Keratinocyte (primary cell): ENCODE measurements at places on chromosomes 7 and 10.

DNA sequence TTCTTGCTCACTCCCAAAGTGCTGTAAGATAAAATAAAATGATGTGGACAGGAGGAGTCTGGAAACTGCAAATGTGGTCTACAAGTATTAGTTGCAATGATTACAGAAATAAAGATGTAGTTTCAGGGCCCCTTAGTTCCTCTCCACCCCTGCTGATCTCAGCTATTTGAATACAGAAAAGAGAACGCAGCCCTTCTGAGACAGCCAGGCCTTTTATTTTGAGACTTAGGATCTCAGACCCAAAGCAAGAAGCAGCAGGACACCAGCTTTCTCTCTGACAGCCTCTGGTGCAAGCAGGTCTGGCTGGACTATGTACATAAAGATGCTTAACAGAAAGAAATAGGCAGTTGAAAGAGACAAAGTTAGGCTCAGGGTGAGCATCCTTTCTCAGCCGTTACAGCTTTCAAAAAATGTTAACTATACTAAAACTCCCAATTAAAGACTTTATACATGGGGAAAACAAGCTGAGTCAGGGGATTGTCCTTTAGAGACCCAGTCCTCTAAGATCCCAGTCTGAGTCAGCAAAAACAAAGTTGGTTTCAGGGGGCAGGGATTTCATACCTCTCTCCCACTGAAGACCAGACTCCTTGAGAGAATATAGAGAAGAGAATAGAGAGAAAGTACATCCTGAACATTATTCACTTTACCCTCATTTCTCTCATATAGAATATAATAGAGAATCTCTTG lies 220.4 kb downstream of the TMEM178B start:
- H3K27ac ChIP-seq, result no peak overlapping the region
- no peaks in the 10 kb centered on the region for H3K4me1 ChIP-seq
- no peaks in the 10 kb centered on the region for H3K27me3 ChIP-seq
- no peak for DNase-seq
- H3K36me3 ChIP-seq, result no peaks in the 10 kb centered on the region

- peak overlapping the region; percentile 23 for H3K27ac ChIP-seq
- DNase-seq, result no peak
- no peaks in the 10 kb centered on the region for H3K36me3 ChIP-seq
- H3K27me3 ChIP-seq, result no peaks in the 10 kb centered on the region
- peaks cover 22% of the 10 kb centered on the region for H3K4me1 ChIP-seq
These were observed 50.9 kb downstream of the CCDC3 start for GRCh38 chr10:12950583-12951128.

DNA sequence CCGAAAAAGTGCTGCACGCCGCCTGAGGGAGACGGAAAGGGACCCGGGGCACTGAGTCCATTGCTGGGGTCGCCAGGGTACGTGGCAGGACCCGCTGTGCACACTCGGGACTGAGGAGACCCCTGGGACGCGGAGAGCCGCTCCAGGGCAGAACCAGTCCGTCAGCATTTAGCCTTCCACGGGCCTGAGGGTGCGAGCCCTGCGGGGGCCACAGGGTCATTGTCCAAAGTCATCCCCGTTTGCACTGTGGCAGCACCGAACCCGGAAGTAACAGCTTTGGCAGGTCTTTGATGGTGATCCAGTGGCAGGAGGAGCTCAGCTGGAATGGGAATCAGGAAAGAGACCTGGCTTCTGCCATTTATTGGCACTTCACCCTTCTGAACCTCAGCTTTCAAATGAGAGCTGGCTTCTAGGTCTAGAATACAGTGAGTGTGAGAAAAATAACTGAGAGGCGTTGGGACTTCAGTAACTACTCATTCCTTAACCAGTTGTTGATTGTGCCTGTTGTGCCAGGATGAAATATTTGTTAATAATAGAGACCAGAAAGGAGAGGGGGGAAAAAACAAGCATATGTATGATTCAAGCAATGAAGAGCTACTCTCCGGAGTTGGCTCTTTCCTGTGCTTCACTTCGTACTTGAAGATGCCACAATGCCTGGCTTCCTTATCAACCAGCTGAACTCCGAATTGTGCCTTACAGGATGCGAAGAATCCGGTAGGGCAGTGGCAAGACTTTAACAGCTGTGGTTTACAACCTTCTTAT lies 811 bp upstream of the ARHGAP12 start:
- no peaks in the 10 kb centered on the region for H3K36me3 ChIP-seq
- H3K27ac ChIP-seq, result peak overlapping the region; percentile 92
- peaks cover 37% of the 10 kb centered on the region for H3K4me1 ChIP-seq

DNA sequence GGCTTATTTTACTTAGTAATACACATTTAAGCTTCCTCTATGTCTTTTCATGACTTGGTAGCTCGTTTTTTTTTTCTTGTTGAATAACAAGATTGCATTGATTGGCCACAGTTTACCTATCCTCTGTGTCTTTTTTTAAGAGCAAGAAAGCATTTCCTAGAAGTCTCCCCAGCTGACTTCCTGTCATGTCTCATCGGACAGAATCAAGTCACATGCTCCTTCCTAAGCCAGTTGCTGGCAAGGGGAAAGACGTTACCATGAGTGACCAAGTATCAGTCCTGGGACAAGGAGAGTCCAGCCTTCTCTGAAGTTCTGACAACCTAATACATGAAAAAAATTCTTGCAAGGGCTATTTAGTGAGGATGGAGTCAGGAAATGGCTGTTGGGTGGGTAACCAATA lies 24.9 kb upstream of the SFRP5 start:
- no peaks in the 10 kb centered on the region for H3K36me3 ChIP-seq
- H3K4me3 ChIP-seq, result no peak overlapping the region
- H3K4me1 ChIP-seq, result no peaks in the 10 kb centered on the region
- DNase-seq, result no peak
- H3K27me3 ChIP-seq, result peaks cover 7% of the 10 kb centered on the region

- no peaks in the 10 kb centered on the region for H3K4me1 ChIP-seq
- DNase-seq, result no peak
- H3K27ac ChIP-seq, result no peak overlapping the region
- H3K27me3 ChIP-seq, result no peaks in the 10 kb centered on the region
- H3K36me3 ChIP-seq, result no peaks in the 10 kb centered on the region
These were observed 90.3 kb downstream of the INPP5A start for GRCh38 chr10:132627666-132628531.

DNA sequence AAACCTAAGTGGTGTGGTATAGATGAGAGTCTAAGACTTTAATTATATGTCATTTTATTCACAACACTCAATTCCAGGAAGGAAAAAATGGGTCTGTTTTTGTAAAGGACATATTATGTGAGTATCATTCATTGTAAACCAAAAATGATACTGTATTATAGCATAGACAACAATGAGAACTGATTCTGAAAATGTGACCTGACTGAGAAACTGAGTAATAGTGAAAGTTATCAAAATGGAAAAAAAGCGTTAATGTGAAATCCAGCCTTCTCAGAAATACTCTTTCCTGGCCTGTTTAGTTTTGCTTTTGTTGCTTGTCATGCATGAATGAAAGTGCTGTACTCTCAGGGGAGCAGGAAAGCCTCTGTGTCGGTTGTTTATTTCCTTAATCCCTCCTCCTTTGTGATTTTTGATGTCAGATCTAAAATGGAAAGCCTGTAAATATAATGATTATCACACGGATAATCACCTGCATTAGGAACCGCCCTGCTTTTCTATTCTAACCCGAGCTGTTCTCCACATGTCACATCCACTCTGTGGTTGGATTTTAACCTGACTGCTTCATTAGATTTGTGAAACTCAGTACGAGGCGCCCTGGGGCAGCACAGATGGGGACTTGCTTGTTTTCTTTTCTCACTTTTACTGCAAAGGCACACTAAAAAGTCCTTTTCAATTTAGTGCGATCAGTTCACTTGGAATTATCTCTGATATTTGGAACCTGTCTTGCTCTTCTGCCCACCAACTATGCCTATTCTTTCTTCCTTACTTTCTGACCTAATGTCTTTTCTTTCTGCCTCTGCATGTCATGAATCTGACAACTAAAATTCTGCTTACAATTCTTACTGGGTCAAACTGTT lies 240.9 kb upstream of the KAT6B start:
- H3K27me3 ChIP-seq, result no peaks in the 10 kb centered on the region
- no peak for DNase-seq
- H3K27ac ChIP-seq, result no peak overlapping the region
- H3K4me1 ChIP-seq, result peaks cover 18% of the 10 kb centered on the region
- no peak overlapping the region for H3K4me3 ChIP-seq
- peaks cover 4% of the 10 kb centered on the region for H3K36me3 ChIP-seq

- H3K27me3 ChIP-seq, result no peaks in the 10 kb centered on the region
- DNase-seq, result peak; percentile 55
- no peak overlapping the region for H3K27ac ChIP-seq
These were observed 62.7 kb downstream of the MAD1L1 start for GRCh38 chr7:2169923-2170575.

GRCh38 chr10:12825260-12825849 lies 176.2 kb downstream of the CCDC3 start:
- H3K27me3 ChIP-seq, result no peaks in the 10 kb centered on the region
- no peak overlapping the region for H3K4me3 ChIP-seq
- peaks cover 2% of the 10 kb centered on the region for H3K4me1 ChIP-seq
- H3K36me3 ChIP-seq, result no peaks in the 10 kb centered on the region

- no peaks in the 10 kb centered on the region for H3K27me3 ChIP-seq
- H3K4me3 ChIP-seq, result no peak overlapping the region
- peak; percentile 5 for DNase-seq
- H3K4me1 ChIP-seq, result peaks cover 9% of the 10 kb centered on the region
- H3K36me3 ChIP-seq, result peaks cover 1% of the 10 kb centered on the region
These were observed 6.5 kb downstream of the ASB13 start for GRCh38 chr10:5659702-5660528.

- no peak overlapping the region for H3K27ac ChIP-seq
- no peak for DNase-seq
- peaks cover 14% of the 10 kb centered on the region for H3K4me1 ChIP-seq
- H3K27me3 ChIP-seq, result no peaks in the 10 kb centered on the region
- no peak overlapping the region for H3K4me3 ChIP-seq
These were observed 167.7 kb upstream of the TCF7L2 start for GRCh38 chr10:112782200-112782907.

DNA sequence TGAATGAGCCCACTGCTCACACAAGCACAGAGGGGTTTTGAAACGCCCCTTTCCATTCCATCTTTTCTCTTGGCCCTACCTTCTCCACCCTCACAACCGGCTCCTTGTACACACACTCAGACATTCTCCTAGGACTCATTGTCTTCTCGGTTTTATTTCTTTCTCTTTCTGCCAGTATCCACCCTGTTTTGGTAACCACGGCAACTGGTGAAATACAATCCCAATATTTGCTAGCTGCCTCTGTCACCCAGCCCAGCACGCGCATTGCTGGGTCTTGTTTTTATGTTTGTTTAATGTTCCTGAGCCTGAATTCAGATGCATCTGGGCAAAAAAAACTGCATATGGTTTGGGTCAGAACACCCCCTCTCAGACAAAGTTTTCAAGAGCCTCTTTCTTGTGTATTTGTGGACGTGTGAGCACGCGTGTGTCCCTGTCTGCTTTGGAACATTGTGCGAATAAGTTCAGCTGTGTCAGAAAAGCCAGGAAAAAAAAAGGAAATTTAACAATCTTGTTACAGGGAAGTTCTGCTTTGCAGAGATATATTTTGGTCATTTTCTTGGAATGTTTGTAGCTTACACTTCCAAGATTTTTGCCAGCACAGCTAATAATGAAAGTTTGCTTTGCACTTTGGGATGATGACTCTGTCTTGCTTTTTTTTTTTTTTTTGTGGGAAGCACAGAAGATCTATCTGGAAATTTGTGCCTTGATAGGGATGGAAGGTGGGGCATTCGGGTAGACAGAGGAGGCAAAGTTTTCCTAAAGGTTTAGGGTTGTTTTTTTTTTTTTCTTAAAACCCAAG lies 225.9 kb downstream of the TRIL start:
- no peak overlapping the region for H3K4me3 ChIP-seq
- no peaks in the 10 kb centered on the region for H3K4me1 ChIP-seq
- DNase-seq, result no peak
- no peaks in the 10 kb centered on the region for H3K27me3 ChIP-seq
- no peak overlapping the region for H3K27ac ChIP-seq

- no peak overlapping the region for H3K27ac ChIP-seq
- H3K4me3 ChIP-seq, result no peak overlapping the region
- H3K4me1 ChIP-seq, result no peaks in the 10 kb centered on the region
- H3K36me3 ChIP-seq, result no peaks in the 10 kb centered on the region
- H3K27me3 ChIP-seq, result no peaks in the 10 kb centered on the region
- no peak for DNase-seq
These were observed 557.8 kb downstream of the NXPH1 start for GRCh38 chr7:8991159-8991558.

- H3K36me3 ChIP-seq, result peaks cover 7% of the 10 kb centered on the region
- DNase-seq, result no peak
- no peaks in the 10 kb centered on the region for H3K27me3 ChIP-seq
- H3K27ac ChIP-seq, result no peak overlapping the region
- H3K4me1 ChIP-seq, result peaks cover 5% of the 10 kb centered on the region
These were observed 69.4 kb downstream of the FAM53B start for GRCh38 chr10:124674768-124675222.

DNA sequence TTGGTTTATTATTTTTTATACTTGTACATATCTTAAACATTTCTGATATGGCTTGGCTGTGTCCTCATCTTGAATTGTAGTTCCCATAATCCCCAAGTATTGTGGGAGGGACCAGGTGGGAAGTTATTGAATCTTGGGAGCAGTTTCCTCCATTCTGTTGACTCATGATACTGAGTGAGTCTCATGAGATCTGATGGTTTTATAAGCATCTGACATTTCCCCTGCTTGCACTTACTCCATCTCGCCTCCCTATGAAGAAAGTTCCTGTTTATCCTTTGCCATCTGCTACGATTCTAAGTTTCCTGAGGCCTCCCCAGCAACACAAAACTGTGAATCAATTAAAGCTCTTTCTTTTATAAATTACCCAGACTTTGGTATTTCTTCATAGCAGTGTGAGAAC lies 207.7 kb downstream of the TPK1 start:
- H3K4me3 ChIP-seq, result no peak overlapping the region
- no peak overlapping the region for H3K27ac ChIP-seq
- no peak for DNase-seq
- no peaks in the 10 kb centered on the region for H3K27me3 ChIP-seq
- H3K36me3 ChIP-seq, result no peaks in the 10 kb centered on the region
